GM03348 (cell line): ENCODE measurements at places on chromosomes 2 and 18.

DNA sequence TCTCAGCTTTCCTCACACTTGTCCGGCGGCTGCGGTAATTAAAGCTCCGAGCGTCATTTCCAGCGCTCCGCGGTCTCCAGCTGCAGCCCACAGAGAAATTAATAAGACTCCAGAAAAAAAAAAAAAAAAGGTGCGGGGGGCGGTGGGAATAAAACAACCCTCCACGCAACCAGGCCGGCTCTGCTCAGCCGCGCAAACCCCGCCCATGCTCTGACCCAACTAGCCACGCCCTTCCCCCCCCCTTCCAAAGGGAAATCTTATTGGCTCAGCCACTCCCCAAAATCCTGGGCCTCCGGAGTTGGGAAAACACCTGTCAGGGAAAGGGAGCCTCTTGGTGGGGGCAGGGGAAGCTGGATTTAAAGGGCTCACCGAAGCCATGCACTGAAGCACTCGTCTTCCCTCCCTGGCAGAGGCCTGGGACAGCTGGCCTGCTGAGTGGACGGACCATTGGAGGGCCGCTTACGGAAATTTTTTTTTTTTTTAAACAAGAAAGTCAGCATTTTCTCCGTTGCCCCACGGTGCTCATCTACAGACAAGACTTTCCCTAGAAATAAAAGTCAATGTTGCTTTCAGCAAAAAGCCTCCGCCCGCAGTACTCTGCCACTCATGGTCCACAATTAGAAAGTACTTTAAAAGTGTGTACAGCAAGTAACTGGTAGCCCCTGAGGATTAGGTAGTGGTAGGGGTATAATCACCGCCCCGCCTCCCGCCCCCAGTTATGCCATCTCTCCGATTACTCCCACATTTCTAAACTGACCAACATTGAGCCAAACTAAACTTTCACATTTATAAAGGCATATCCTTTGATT is 674 bp upstream of the ERBB4 start:
- peak; percentile 65 for DNase-seq

DNA sequence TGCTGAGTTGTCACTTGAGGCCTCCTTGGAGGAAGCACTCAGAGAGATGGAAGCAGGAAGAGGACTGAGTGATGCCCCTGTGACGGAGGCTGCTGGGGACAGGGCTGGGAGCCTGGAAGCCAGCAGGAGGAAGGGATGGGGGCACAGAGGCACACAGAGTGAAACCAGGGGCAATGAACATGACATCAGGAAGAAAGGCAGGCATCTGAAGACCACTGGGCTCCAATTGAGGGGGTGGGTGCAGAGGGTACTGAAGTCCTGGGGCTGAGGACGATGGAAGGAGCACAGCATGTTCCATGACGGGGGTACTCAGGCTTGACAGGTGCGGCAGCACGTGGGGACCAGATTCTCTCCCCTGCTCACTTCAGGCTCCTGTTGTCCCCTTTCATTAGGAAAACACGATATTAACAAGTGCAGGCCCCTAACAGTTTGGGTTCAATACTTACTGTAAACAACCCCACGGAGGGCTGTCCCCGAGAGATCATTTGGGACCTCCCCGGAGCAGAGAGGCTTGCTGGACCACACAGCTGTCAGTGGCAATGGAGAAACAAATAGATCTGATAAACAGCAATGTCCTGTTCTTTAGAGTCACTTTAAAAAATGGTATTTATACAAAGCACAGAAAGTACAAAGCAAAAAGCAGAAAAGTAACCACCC is 8.7 kb downstream of the INPP5D start:
- DNase-seq = no peak

- DNase-seq = peak; percentile 34
These were observed 37.7 kb downstream of the ID2 start for GRCh38 chr2:8719528-8719927.

DNA sequence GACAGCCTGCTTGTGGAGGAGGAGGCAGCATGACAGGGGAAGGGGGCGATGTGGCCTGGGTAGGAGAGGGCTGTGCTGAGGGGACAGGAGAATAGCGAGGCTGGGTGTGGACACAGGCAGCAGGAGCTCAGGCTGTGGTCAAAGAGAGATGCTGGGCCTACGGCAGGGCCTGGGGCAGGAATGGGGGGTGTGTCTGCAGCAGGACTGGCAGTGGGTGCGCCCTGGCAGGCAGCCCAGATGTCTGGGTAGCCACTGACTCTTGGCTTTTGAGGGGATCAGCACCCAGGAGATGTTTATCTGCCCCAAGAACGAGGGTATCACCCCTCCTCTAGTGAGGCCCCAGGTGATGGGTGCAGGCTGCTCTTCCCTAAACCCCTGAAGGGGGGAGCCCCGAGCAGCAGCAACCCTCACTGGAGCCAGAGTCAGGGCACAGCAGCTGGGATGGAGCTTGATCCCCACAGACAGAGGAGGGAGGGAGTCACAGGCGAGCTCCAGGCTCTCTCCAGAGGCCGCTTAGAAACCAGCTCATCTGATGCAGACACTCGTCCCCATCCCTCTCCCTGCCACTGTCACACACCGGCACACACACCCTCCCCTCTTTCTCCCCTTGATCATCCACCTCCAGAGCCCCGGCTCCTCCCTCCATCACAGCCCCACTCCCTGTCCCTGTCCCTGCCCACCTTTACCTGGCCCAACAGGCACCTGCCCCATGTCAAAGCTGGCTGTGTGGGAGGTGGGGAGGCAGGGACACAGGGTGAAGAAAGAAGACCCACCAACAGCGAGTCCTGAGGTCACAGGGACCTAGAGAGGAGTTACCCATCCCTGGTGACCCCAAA is 29.8 kb upstream of the TNS1 start:
- DNase-seq = peak; percentile 5

GRCh38 chr2:159427048-159427447 is 140.5 kb upstream of the WDSUB1 start:
- no peak for DNase-seq

- DNase-seq = no peak
These were observed 64.9 kb upstream of the ZCCHC2 start for GRCh38 chr18:62457877-62458276.

DNA sequence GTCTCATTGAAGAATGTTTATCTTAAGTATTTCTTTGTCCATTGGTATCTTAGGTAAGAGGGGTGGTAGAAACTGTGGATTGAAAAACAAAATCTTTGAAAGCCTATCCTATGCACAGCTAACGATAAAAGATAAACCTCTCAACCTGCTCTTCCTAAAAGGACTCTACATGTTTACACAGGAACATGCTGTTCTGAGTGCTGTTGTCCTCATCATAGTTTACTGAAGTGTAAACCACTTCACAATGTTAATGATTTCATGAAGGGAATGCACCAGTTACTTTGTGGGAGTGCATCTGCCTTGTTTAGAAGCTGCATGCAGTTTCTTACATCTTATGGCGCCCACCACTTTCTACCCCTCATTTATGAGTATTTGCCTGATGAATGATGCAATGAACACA is 1.2 kb downstream of the ACMSD start:
- no peak for DNase-seq

GRCh38 chr2:190431907-190432306 is 23.8 kb downstream of the MFSD6 start:
- no peak for DNase-seq
